Right renal pelvis (tissue), 4 donors: ENCODE measurements at places on chromosomes 6 and 20. TPM values are rescaled to one million over a fixed set of nuclear protein-coding genes. Genes with fewer than 3 reads are reported as not detected.

Gene PRDM1
- polyA plus RNA-seq, result 2.3 TPM

Gene WFDC12
- polyA plus RNA-seq, result 0.06 TPM

Gene GCM1
- 0.12 TPM for polyA plus RNA-seq

Gene DOK5
- 12.7 TPM for polyA plus RNA-seq

Gene C20orf202
- 0.24 TPM for polyA plus RNA-seq

Gene UBE2C
- polyA plus RNA-seq, result 63.2 TPM

Gene SLC16A10
- polyA plus RNA-seq, result 26.0 TPM

Gene CYB5R4
- polyA plus RNA-seq, result 9.7 TPM

Gene PNLDC1
- polyA plus RNA-seq, result 0.25 TPM

Gene C6orf141
- 0.53 TPM for polyA plus RNA-seq

Gene KCTD20
- 49.4 TPM for polyA plus RNA-seq

Gene HCRTR2
- 0.47 TPM for polyA plus RNA-seq

Gene GSTA2
- 0.61 TPM for polyA plus RNA-seq

Gene HRH3
- 0.25 TPM for polyA plus RNA-seq

Gene BFSP1
- 3.6 TPM for polyA plus RNA-seq

Gene FAM209B
- polyA plus RNA-seq, result not detected

Gene CD40
- 6.9 TPM for polyA plus RNA-seq

Gene SSTR4
- polyA plus RNA-seq, result not detected

Gene TREML2
- polyA plus RNA-seq, result 0.04 TPM

Gene LPA
- 0.14 TPM for polyA plus RNA-seq

Gene EPHA7
- polyA plus RNA-seq, result 47.4 TPM

Gene PLEKHG1
- 38.8 TPM for polyA plus RNA-seq

Gene SOBP
- 12.3 TPM for polyA plus RNA-seq

Gene TSPO2
- 0.66 TPM for polyA plus RNA-seq

Gene RAET1G
- 1.5 TPM for polyA plus RNA-seq

Gene HAO1
- not detected for polyA plus RNA-seq

Gene NPEPL1
- 43.3 TPM for polyA plus RNA-seq

Gene EPPIN
- polyA plus RNA-seq, result 0.12 TPM

Gene SPDEF
- not detected for polyA plus RNA-seq

Gene C6orf52
- polyA plus RNA-seq, result 5.9 TPM

Gene GHRH
- not detected for polyA plus RNA-seq

Gene FOXO3
- 51.6 TPM for polyA plus RNA-seq

Gene SDCBP2
- polyA plus RNA-seq, result 1.7 TPM

Gene GFRAL
- not detected for polyA plus RNA-seq
